Thoracic aorta (tissue), 2 donors: ENCODE measurements at places on chromosomes 1 and 21.

DNA sequence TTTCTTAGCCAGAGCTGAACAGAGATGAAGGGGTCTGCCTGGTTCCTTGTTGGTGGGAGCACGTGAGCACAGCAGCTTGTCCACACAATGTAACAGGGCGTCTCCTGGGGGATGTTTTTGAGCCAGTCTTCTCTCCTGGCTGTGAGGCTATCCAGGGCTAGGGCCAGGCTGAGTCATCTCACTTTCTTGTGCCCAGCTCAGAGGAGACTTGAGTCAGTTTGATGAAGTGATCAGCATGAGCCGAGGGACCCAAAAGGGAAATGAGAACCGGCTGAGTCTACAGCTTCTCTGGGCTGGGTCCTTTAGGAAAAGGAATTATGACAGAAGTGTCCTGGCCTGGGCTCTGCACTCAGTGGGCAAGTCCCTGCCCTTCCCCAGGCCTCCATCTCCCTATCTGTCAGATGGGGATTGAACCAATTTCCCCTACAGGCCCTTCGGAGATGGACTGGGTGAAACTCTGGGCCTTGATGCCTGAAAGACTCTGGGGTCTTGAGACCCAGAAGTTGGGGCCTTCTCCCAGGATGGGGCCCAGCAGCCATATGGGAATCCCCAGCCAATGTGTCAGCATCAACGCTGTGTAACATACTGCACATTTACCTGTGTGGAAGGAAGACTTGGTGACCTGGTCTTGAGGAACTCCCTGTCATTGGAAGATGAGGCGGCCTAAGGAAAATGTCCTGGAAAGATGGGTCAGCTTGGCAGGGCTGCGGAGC is 36.6 kb downstream of the DMRTB1 start:
- DNase-seq: no peak

DNA sequence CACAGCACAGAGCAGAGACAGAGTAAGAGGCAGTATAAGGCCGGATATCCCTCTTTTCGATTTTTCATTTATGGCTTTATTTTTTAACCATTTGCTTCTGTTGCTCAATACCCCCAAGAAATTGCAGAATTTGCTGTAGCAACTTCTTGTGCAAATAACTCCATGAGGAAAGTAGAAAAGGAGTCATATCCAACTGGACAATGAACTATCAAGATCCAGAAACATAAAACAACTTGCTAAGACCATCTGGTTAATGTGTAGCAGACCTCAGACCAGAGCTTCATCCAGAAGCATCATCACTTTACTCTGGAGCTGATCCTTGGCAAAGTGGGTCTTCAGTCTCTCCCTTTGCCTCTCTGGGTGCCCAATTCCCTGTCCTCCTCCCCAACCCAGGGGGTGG is 45.9 kb downstream of the ZNF697 start:
- DNase-seq: no peak

DNA sequence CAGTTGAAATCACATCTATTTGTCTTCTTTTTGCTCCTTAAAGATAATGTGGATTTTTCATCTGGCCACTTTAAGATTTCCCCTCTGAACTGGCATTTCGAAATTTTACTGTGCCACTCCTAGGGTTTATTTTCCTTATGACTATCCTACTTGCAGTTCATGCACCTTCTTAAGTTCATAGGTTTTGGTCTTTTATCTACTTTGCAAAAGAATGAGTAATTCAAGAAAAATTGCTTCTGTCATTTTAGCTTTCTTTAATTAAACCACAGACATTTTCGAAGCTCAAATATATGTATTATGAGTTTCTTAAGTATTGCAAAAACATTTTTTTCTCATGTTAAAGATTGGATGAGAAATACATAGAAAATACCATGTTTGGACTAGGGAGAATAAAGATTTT is 1244.8 kb upstream of the TMPRSS15 start:
- no peak for DNase-seq

DNA sequence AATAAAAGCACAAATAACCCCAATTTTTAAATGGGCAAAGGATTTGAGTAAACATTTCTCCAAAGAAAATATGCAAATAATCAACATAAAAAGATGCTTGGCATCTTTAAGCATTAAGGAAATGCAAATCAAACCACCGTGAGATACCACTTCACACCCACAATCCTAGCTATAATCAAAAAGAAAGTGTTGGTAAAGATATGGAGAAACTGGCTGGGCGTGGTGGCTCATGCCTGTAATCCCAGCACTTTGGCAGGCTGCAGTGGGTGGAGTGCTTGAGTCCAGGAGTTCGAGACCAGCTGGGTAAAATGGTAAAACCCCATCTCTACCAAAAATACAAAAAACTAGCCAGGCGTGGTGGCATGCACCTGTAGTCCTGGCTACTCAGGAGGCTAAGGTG is 16.9 kb downstream of the ARHGEF11 start:
- DNase-seq: no peak

- no peak for DNase-seq
These were observed 5.0 kb downstream of the SLC22A15 start for GRCh38 chr1:115980998-115981993.

DNA sequence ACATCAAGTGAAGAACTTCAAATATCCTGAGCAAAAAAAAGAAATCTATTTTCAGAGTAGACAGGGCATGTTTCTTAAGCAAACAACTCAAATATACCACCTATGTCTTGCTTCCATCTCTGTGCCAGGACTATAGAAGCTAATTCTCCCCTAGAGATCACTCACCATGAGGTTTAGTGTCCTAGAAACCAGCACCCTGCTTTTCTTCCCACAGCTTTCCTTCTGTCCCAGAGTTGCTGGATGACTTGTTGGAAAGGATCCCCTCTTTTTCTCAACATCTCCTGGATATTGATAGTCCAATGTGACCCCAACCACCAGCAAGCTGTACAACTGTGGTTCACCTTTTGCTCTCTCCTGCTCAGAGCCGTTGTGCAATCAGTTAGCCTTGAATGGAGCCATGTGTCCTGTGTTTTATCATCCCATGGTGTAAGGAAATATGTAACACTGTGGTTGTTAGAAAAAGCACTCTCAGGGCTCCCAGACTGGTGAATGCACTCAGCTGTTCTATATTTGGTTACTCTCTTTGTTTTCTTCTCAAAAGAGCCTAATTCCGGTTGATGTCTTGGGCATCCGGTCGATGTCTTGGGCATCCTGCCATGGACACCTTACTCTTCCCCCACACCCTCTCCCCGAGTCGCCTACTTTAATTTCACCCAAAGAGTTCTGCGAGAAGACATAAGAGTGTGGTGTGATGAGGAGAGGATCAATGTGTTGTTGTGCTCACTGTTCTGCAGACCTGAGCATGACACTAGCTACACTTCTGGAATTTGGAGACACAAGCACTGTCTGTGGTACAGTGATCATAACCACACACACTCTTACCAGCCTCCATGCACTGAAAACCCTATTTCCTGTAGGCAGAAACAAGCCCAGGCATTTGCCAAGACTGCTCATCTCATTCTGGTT is 1.7 kb downstream of the TNFSF4 start:
- no peak for DNase-seq

DNA sequence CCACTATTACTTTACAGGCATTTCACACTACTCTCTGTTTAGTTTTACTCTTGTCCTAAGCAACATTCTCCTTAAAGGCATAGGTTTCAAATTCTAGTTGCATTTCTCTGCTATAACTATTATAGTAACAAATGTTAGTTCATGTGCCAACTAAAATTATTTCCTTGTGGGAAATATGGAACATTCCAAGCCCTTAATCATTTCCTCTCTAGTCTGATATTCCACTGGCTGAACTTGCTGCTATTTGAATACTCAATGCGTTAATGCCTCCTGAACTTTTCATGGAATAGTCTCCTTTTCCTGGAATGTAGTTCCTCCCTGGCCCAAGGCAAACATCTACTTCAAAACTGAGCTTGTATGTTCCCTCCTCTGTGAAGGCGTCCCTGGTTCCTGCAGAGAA is 19.3 kb upstream of the TBX19 start:
- DNase-seq: no peak

DNA sequence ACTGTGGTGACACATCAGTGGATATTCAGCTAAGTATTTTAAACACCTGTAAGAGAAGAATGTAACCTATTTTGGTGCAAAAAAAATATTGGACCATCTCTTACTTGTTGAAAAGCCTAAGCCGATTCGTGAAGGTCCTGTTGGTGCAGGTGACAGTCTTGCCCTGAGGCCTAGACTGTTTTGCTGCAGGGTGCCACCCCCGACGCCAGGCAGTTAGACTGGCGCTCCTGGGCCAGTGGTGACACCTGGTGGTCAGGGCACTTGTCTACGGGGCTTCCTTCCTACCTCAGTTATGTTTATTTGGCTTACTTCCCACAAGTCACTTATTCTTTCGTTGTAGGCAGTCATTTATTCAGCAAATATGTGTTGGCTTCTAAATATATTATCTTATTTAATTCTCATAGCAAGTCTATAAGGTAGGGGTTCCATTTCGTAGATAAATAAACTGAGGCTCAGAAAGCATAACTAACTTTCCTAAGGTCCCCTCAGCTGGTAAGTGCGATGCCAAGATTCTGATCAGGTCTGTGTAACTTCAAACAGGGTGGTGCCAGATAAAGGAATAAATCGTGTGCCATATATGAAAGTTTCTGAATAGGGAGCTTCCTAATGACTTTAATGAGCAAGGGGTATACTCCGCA is 1.9 kb downstream of the EEIG2 start:
- no peak for DNase-seq

- no peak for DNase-seq
These were observed 15.6 kb downstream of the ADARB1 start for GRCh38 chr21:45089964-45090363.
